ENCODE measurements at places on chromosomes 5 and 9.

DNA sequence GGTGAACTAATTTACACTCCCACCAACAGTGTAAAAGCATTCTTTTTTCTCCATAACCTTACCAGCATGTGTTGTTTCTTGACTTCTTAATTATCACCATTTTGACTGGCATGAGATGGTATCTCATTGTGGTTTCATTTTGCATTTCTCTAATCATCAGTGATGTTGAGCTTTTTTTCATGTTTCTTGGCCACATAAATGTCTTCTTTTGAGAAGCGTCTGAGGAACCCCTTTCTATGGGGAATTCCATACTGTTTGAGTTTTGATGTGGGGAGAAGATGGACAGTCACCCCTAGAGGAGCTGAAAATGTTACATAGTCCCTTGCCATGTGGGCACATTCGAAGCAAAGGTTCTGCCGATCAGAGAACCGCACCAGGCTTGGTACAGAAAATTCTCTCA lies 207.0 kb upstream of the SLC30A5 start:
- DNase-seq: no peak

GRCh38 chr5:111236995-111237394 lies 12.8 kb downstream of the CAMK4 start:
- DNase-seq: no peak

DNA sequence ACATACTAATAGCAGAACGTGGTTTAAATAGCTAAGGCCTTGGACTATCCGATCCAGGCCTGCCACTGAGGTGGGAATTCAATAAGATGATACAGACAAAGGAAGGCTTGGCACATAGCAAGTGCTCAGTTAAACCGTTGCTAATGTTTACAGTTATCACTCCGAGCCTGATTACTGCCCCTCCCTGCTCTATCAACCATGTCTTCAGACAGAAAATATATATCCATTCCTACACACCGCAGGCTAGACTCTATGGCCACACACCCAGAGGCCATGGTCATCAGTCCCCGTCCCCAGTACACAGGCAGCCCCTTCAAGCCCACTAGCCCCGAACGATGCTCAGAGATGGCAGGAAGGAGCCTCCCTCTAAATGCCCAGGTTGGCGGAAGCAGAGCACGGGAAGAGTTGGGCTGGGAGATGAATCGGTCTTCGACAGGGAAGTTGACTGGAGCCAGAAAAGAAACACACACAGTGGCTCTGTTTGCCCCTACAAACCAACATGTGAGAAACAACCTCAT lies 49.7 kb upstream of the STXBP1 start:
- no peak for DNase-seq

DNA sequence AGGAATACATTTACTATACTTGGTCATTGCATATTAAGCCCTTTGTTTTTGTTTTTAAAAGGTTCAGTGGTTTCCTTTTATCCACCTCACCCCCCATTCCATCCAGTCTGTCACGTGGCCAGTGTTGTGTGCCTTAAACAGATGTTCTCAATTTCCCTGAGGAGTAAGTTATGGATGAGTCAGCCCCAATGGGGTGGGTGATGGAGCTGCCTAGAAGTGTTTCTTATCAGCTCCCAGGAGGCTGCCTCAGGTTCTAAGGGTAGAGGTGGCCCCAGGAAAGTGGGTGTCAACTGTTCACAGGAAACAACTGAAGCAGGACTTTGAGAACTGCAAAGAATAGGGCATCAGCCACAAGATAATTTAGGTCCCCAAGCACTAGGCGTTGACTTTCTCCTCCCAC lies 41.1 kb downstream of the ACTBL2 start:
- DNase-seq: no peak

GRCh38 chr5:8870959-8871355 lies 674.9 kb downstream of the SEMA5A start:
- no peak for DNase-seq

- no peak for DNase-seq
Measured at GRCh38 chr5:160800375-160801275, 51.4 kb downstream of the ATP10B start.

- DNase-seq: no peak
Measured at GRCh38 chr5:91139572-91140200, 243.4 kb downstream of the ARRDC3 start.

DNA sequence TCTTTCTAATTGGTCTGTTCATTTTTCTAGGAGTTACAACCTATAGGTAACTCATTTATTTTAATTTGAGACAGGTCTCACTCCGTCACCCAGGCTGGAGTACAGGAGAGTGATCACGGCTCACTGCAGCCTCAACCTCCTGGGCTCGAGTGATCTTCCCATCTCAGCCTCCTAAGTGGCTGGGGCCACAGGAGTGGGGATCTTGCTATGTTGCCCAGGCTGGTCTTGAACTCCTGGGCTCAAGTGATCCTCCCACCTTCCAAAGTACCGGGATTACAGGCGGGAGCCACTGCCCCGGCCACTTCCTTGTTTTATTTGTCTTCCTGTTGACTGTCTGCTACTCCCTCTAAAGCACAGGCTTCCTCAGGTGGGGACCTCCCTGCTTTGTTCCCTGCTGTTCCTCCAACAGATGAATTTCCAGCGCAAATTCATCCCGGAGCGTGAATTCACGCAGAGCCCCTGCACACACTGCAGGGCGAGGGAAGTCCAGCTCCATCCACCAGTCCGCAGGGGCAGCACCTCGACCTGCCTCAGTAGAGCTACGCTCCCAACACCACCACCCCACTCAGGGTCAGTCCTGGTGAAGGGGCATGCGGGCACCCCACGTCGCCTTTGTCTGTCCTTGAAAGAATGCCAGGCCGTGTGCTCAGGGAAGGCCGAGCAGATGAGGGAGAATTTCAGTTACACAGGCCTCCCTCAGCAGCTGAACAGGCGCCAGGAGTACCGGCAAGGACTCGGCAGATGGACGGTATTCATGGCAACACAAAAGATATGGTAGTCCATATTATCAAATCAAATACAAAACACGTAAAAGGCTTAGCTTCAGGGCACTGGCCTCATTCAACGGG lies 6.3 kb downstream of the QSOX2 start:
- no peak for DNase-seq

- no peak for DNase-seq
Measured at GRCh38 chr9:130114741-130115140, 57.5 kb upstream of the NCS1 start.

- DNase-seq: no peak
Measured at GRCh38 chr9:113999256-114000062, 78.6 kb downstream of the AMBP start.
